ENCODE measurements at places on chromosomes 13 and 19.

- DNase-seq, result no peak
These were observed 1.2 kb downstream of the CPAMD8 start for GRCh38 chr19:17025361-17025760.

GRCh38 chr19:5738423-5738822, 18.0 kb downstream of the CATSPERD start:
- DNase-seq, result no peak

- no peak for DNase-seq
These were observed 294.9 kb downstream of the SHISA2 start for GRCh38 chr13:25756912-25757311.

- DNase-seq, result no peak
These were observed 5.8 kb downstream of the CRYL1 start for GRCh38 chr13:20519875-20520274.

DNA sequence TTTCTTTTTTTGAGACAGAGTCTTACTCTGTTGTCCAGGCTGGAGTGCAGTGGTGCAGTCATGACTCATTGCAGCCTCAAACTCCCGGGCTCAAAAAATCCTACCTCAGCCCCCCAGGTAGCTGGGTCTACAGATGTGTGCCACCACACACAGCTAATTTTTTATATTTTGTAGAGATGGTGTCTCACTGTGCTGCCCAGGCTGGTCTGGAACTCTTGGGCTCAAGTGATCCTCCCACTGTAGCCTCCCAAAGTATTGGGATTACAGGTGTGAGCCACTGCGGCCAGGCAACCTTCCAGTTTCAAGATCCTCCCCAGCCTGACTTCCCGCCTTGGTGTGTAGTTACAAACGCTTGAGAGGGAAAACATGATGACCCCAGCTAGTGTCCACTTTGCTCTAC, 22.2 kb downstream of the CNFN start:
- no peak for DNase-seq

- no peak for DNase-seq
These were observed 135.6 kb downstream of the PAN3 start for GRCh38 chr13:28273919-28274318.

GRCh38 chr13:78131346-78131745, 212.7 kb upstream of the EDNRB start:
- DNase-seq, result no peak

- DNase-seq, result peak; percentile 92
These were observed 638 bp upstream of the BICRA start for GRCh38 chr19:47608074-47608918.
